Calu3 (cell line): ENCODE measurements at places on chromosomes 4 and X. TPM values are rescaled to one million over a fixed set of nuclear protein-coding genes. Genes with fewer than 3 reads are reported as not detected.

Gene SORCS2
- not detected in 2 replicates for total RNA-seq

Gene BMP3
- 0.10 and 0.17 TPM in 2 replicates for total RNA-seq

Gene ARHGAP6
- total RNA-seq, result not detected in 2 replicates

Gene GCNA
- total RNA-seq, result 8.1 and 10.2 TPM in 2 replicates

Gene XPNPEP2
- not detected in 2 replicates for total RNA-seq

Gene YY2
- 4.6 and 4.7 TPM in 2 replicates for total RNA-seq

Gene ATOH1
- not detected in 2 replicates for total RNA-seq

Gene PNMA5
- not detected in 2 replicates for total RNA-seq

Gene RAB9B
- 1.3 and 1.5 TPM in 2 replicates for total RNA-seq

Gene CLTRN
- 35.3 and 61.4 TPM in 2 replicates for total RNA-seq

Gene HHIP
- total RNA-seq, result 0.61 and 1.6 TPM in 2 replicates

Gene PPP1R2C
- total RNA-seq, result not detected in 2 replicates

Gene MGARP
- total RNA-seq, result not detected in 2 replicates

Gene BEND4
- not detected in 2 replicates for total RNA-seq

Gene F8A3
- 12.2 and 15.7 TPM in 2 replicates for total RNA-seq

Gene STBD1
- total RNA-seq, result 3.2 and 5.0 TPM in 2 replicates

Gene FAM9A
- total RNA-seq, result not detected in 2 replicates

Gene GUCY1B1
- 19.3 TPM in 2 replicates for total RNA-seq

Gene HSFX2
- 0.76 and 2.1 TPM in 2 replicates for total RNA-seq

Gene ALPK1
- total RNA-seq, result 17.1 and 17.9 TPM in 2 replicates

DNA sequence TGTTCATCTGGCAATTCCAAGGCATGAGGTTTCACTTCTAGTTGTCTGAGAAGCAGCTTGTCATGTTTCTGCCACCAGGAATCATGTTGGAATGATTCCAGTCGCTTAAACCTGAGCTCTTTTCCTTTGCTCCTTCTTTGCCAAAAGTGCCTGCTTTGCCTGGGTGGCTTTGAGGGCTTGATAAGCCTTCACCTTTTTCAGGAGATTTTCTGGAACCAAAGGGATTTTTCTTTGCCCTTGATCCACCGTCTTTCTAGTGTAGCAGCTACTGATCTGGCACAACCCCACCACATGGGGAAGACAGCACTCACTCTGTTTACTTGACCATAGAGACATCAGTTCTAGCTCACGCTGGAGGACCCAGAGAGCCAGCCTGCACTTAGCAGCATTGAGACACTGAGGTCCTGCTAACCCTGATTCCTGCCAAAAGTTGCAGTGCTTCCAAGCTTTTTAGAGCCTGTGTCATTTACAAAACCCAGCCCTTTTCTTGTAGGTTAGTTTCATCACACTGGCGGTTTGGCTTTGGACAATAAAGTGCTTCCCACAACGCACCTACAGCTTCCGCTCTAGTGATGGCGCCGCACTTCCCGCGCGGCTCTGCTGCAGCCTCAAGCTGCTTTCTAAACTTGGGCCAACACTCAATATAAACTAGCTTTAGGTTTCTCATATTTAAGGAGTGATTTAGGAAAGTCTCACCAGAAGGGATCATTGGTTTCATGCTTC, 7.3 kb upstream of the CCNI start:
- DNase-seq, result no peak

GRCh38 chrX:69987691-69988090, 62.0 kb downstream of the AWAT2 start:
- DNase-seq, result no peak

DNA sequence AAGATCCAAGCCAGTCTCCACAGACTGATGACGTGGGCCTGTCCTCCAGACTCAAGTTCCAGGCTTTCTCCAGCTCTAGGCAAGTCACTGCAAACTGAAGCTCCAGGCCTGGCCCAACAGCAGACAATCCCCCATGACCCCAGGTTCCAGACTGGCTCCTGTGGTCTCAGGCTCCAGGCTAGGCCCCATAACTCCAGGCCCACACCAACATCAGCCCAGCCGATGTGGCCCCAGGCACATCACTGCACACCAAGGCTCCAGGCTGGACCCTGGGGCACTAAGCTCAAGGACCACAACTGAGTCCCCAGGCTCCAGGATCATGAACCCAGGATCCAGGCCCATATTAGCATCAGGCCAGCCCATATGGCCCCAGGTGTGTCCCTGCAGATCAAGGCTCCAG, 143.6 kb downstream of the COX7B2 start:
- no peak for DNase-seq

- DNase-seq, result no peak
Measured at GRCh38 chrX:155880586-155881157, 473 bp upstream of the VAMP7 start.

GRCh38 chr4:151934766-151935165, 174.0 kb upstream of the GATB start:
- no peak for DNase-seq

- no peak for DNase-seq
Measured at GRCh38 chr4:22264261-22264660, 251.6 kb downstream of the ADGRA3 start.

DNA sequence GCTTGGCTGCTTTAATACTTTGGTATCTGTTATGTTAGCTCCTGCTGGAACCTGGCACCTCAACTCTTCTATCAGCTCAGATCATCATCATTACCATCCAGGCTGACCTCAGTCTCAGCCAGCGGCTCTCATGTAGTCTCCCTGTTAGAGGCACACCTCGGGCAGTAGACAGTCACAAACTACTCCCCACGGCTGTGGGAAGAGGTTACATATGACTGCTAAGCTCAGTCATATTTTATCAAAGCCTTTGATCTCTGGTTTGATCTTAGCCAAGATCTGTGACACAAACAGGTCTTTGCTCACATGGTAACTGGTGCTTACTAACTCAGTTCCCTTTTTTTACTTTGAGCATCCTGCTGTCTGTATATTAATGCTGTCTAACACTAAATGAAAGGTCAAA, 384.9 kb downstream of the CENPC start:
- DNase-seq, result no peak

DNA sequence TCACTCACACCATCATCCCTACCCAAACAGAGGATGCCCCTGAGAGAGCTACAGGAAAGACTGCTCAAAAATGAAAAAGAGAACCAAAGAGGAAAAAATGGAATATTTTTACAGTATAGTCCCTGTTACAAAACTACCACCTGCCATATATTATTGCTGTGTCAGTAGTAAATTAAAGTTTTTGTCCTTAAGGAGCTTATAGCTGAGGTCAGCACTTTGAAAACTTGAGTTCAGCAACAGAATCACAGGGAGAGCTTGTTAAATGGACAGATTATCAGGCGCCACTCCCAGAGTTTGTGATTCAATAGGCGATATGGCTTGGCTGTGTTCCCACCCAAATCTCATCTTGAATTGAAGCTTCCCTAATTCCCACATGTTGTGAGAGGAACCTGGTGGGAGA, 71.9 kb upstream of the FAM9A start:
- DNase-seq, result no peak

DNA sequence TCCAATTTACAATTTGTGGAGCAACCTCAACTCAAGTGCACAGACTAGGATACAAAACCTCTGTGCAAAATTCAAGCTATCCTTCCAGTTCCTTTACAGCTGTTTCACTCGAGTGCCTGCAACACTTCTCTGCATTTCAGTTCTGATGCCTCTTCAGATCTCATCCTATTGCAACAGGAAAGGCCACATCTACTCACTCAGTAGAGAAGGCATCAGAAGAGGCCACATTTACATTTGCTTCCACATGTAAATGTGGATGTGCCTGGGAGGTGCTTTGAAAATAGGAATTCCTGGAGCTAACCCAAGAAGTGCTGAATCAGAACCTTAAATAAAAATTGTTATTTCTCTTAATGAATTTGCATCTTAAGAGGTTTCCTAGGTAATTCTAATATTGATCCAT, 45.8 kb upstream of the SERTM2 start:
- DNase-seq, result no peak

DNA sequence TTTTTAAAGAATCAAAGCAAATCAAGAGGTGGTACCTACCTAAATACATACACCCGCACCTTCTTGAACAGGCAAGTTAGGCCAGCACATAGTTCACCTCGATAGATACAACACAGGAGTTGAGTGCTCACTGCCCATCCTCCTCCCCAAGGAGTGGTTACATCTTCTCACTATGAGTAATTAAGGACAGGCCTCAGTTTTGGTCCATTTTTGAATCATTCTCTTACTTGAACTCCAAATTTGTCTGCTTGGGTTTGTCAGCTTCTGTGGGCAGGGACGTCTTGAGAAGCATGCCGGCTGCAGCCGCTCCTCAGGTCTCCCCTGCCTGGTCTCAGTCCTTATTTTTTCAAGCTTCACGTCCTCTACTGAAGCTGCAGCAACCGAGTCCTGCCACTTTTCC, 190.6 kb upstream of the RBPJ start:
- DNase-seq, result no peak

GRCh38 chrX:67545893-67546495, 2.2 kb downstream of the AR start:
- no peak for DNase-seq

- no peak for DNase-seq
Measured at GRCh38 chr4:123776267-123776666, 379.7 kb downstream of the SPRY1 start.

GRCh38 chr4:137739391-137739790, 207.1 kb upstream of the PCDH18 start:
- no peak for DNase-seq

DNA sequence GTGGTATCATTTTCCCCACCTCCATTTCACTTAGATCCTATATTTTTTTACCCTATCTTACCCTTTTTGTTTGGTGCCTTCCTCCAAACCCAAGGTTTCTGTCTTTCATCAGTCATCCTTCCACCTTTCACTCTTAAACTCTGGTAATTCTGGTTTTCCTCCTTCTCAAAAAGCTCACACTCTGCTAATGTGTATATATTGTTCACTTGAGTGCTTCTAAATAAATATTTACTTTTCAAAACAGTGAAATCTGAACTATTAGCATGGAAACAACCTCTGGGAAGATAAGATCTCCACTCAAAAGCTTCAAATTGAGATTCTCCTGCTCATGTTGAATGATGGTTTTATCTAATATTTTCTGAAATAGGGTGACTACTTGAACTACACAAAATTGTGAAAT, 21.5 kb downstream of the XIAP start:
- DNase-seq, result no peak

DNA sequence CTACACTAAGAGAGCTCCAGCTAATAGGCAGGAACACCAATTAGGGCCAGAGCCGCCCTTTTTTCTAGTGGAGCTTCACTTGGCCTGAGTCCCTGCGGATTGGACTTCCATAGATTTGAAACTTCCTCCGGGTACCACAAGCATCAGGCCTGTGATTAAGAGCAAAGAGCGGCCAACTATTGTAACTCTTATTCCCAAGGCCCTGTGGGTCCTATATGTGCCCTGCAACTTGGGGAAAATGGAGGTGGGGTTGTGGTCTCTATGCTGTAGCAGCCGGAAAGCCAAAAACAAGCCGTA, at the start of gene NCBP2L:
TSS of gene NCBP2L (plus strand) at position 198 of the 297 bp plus-strand sequence. CDS start 16,488 bp downstream, outside the sequence.
- no peak for DNase-seq

DNA sequence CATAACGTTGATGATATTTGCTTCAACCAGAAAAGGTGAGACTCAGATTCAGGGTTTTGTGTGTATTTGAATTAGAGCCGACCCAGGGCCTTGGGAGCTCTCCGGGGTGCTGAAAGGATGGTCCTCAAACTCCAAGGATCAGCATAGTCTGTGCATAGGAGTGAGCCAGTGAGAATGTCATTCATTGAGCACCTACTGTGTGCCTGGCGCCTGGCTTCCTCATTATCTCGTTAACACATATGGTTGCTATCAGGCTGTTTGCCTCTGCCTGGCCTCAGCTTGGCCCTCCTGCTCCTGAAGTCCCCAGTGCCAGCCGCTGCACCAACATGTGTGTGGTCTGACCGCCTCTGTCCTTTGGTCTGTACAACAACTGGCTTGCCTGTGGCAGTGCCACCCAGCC, 25.1 kb upstream of the JAKMIP1 start:
- no peak for DNase-seq

GRCh38 chr4:53232371-53232770, 133.5 kb downstream of the SCFD2 start:
- no peak for DNase-seq

- no peak for DNase-seq
Measured at GRCh38 chrX:134929808-134930207, 61.0 kb upstream of the SMIM10 start.

- DNase-seq, result no peak
Measured at GRCh38 chrX:149145845-149146285, 359.2 kb downstream of the IDS start.

DNA sequence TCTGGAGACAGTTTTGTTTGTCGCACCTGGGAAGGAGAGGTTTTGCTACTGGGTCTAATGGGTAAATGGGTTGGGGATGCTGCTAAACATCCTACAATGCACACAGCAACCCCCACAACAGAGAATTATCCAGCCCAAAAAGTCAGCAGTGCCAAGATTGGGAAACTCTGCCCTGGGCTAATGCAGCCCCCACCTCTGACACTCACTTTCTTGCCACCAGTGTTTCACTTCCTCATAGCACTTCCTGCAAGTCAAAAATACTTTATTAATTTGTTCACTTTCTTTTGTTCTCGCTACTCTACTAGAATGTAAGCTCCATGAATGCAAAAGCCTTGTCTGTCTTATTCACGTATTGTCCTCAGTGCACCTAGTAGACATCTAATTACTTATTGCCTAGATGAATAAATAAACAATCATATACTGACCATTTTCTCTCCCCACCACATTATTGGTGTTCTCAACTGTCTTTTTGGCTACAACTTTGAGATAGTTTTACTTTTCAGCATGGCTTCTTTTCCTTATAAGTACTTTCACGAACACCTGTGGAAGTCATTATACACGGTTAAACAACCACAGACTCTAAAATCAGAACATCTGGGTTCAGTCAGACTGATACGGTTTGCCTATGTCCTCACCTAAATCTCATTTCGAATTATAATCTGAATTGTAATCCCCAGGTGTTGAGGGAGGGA, 82.0 kb upstream of the PITX2 start:
- DNase-seq, result no peak

- no peak for DNase-seq
Measured at GRCh38 chr4:73161527-73162185, 92.1 kb upstream of the COX18 start.
